Subcutaneous adipose tissue (tissue), 4 donors: ENCODE measurements at places on chromosomes 7 and 10. TPM values are rescaled to one million over a fixed set of nuclear protein-coding genes. Genes with fewer than 3 reads are reported as not detected.

Gene OGDHL
- total RNA-seq, result not detected

Gene MEOX2
- 10.7 TPM for total RNA-seq

Gene FBXO24
- 0.34 TPM for total RNA-seq

Gene TRIM74
- not detected for total RNA-seq

Gene TNS3
- 115 TPM for total RNA-seq

Gene CPN1
- total RNA-seq, result not detected

Gene ABCA13
- total RNA-seq, result 0.19 TPM

Gene ADCY1
- 2.2 TPM for total RNA-seq

Gene TAC1
- total RNA-seq, result not detected

Gene PAPOLB
- 0.22 TPM for total RNA-seq

Gene PON1
- not detected for total RNA-seq

Gene IL6
- total RNA-seq, result 2.3 TPM

Gene OPN4
- 0.22 TPM for total RNA-seq

Gene HOXA3
- 3.9 TPM for total RNA-seq

Gene LRRC18
- not detected for total RNA-seq

Gene PDGFA
- total RNA-seq, result 4.3 TPM

Gene CLRN3
- not detected for total RNA-seq

Gene CUBN
- total RNA-seq, result 6.6 TPM

Gene BLNK
- total RNA-seq, result 6.0 TPM
